ENCODE measurements at places on chromosomes 3 and 15. TPM values are rescaled to one million over a fixed set of nuclear protein-coding genes. Genes with fewer than 3 reads are reported as not detected.
A peak's percentile ranks its signal among the peaks of the same experiment; 100 is the strongest.

- DNase-seq, result no peak
These were observed 9.9 kb downstream of the ITPR1 start for GRCh38 chr3:4503050-4503449.

DNA sequence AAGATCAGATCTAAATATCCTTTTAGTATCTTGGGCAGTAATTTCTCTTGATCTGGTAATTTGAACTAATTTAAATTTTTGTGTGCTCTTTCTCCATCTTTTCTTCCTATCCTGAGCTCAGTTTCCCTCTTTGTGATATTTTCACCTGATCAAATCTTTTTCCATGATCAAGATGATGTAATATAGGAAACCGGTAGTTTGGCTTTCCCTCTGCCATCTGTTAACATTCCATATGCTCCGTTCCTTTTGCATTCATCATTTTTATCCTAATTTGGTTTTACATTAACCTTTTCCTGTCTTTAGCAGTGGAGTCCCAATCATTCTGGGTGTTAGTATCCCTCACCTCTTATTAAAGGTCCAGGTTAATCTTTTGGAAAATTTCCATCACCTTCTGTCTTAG, 5.9 kb upstream of the ABHD6 start:
- no peak for DNase-seq

Gene MME
- total RNA-seq, result 1.5 TPM

- peak; percentile 94 for DNase-seq
These were observed 198.3 kb downstream of the ADAMTS9 start for GRCh38 chr3:64489361-64490044.

GRCh38 chr3:99909714-99910495, 92.2 kb downstream of the CMSS1 start:
- DNase-seq, result no peak

Gene MLF1
- total RNA-seq, result 25.4 TPM

DNA sequence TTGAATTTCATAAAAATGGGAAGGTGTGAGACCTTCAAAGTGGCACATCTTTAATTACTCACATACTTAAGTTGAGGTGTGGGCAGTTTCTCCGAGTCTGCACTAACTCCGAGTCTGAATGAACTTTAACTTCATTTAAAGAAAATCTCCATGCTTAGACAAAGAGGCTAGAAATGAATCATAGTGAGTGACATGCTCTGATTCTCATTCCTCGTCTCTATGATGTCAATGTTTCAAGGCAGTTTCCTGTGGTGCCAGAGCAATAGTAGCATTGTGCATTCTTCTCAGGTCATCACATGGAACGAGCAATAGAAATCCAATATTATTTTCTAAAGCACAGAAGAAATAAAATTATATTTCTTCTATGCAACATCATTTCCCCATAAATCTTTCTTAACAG, 224.8 kb downstream of the KCNMB2 start:
- no peak for DNase-seq

- peak; percentile 66 for DNase-seq
These were observed 60.5 kb downstream of the IGF2BP2 start for GRCh38 chr3:185764163-185764979.

GRCh38 chr3:48142316-48142870, 45.8 kb downstream of the CDC25A start:
- no peak for DNase-seq

- DNase-seq, result peak; percentile 41
These were observed 629.6 kb downstream of the PYDC2 start for GRCh38 chr3:192090586-192090985.

Gene PEX5L
- total RNA-seq, result 0.90 TPM

Gene CMTM6
- total RNA-seq, result 70.2 TPM

Gene HDGFL3
- total RNA-seq, result 92.0 TPM

GRCh38 chr3:137121704-137122314, 164.0 kb downstream of the IL20RB start:
- DNase-seq, result peak; percentile 70

- no peak for DNase-seq
These were observed 75.1 kb upstream of the OSBPL11 start for GRCh38 chr3:125670352-125670751.

GRCh38 chr15:99556011-99556410, 9.8 kb upstream of the MEF2A start:
- DNase-seq, result no peak

DNA sequence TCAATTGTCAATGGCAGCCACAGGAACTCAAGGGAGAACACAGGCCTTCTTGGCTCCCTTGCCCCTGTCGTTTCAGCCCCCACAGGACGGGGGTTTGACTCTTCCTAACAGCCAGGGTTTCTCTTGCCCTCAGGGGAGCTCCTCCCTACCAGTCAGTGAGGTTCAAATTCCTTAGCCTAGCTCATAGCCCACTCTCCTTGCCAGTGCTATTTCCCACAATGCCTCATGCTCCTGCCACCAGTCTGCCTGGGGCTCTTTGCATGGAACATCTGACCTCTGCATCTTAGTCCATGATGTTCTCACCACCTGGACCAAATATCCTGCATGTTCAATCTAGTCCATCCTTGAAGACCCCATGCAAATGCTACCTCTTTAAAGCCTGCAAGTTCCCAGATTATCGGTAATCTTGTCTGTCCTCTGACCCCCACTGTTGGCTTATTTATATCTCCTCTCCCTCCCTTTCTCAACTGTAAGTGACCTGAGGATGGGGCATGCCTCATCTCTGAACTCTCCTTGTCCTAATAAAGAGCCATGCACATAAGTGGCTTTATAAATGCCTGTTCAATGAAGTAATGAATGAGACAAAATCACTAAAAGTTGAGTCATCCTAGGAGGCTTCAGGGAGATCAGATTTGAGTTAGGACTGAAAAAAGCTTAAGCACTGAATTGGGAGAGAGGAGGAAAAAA, 78.0 kb downstream of the MYO1E start:
- DNase-seq, result no peak

DNA sequence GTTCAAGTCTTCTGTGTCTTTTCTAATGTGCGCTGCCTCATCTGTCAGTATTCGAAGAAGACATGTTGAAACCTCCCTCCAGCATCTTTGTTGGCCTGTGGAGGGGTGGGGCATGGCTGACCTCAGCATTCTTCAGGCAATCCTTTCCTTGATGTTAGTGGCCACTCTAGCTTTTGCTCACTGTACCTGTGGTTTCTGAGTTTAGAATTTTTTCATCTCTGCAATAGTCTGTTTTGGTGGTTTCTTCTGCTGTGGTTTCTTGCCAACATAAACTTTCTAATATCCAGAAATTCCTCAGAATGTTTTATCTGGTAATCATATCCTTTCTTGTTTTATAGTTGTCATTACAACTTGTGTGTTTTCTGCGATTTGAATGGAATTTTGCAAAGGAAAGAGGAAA, 251.3 kb upstream of the NR2E3 start:
- DNase-seq, result no peak

- DNase-seq, result peak; percentile 74
These were observed 45.6 kb downstream of the DNASE1L3 start for GRCh38 chr3:58164906-58165821.

GRCh38 chr3:139640456-139640855, 37.3 kb downstream of the NMNAT3 start:
- DNase-seq, result no peak

- no peak for DNase-seq
These were observed 31.6 kb downstream of the CACNA1D start for GRCh38 chr3:53525765-53526703.

Gene SUMF1
- 15.8 TPM for total RNA-seq

Gene CSPG4
- 0.37 TPM for total RNA-seq

Gene MB21D2
- total RNA-seq, result 15.1 TPM

DNA sequence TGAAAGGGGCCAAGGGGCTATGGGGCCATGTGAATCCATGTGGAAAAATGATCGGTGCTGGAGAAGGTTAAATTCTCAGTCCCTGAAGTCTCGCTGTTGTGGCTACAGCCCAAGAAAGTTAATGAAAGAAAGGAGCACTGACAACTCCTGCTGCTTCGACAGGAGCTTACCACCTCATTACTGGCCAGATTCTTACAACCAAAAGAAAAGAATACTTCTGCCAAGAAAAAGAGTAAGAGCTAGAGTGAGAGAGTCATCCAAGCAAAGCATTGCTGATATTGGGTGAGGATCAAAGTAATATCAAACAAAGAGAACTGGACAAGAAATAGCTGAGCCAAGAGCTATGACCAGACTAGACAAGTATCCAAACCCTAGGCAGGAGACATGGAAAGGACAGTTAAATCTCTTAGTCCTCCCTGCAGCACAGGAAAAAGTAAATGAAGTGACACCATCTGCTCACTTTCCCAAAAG, 348.4 kb upstream of the PLSCR5 start:
- DNase-seq, result peak; percentile 57

Gene EPHA3
- total RNA-seq, result 0.36 TPM

- no peak for DNase-seq
These were observed 14.7 kb upstream of the SST start for GRCh38 chr3:187684880-187685279.

DNA sequence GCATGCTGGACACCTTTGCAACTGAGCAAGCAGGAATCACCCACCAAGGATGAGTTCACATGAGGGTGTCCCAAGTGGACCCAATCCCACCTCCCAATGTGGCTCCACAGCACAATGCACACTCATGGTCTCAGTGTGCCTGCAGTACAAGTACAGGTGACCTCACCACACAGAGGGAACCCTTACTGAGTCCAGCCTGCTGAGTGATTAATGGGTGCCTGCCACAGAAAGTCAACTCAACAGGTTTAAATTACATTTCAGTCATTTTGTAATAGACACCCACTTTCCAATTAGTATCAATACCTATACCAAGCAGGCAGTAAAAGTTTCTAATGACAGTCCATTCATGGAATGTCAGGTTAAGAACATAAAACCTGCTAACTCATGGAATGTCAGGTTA, 59.5 kb downstream of the HERC2 start:
- DNase-seq, result no peak

Gene GUCA1C
- not detected for total RNA-seq

DNA sequence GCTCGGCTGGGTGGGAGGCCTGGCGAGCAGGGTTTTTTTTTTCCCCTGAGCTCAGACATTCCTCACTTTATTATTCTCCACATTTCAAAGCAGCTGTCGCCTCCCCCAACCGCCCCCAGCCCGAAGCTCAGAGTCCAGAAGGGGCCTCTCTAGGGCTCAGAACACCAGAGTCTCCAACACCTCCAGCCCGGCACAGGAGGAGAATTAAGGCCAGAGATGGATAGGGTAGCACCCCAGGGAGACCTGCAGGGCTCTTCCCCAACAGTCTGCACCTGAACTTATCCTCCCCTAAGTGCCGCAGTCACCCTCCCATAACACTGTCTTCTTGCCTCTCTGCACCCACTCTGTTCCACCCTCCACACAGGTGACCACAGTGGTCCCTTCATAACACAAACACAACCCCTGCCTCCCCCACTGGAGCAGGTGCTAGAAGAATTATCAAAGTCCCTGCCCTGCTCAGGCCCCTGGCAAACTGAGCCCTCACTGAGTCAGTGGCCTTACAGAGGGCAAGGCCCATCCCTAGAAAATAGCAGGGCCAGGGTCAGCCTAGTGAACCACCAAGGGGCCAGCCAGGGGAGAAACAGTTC, 14.1 kb downstream of the MYL3 start:
- peak; percentile 45 for DNase-seq

DNA sequence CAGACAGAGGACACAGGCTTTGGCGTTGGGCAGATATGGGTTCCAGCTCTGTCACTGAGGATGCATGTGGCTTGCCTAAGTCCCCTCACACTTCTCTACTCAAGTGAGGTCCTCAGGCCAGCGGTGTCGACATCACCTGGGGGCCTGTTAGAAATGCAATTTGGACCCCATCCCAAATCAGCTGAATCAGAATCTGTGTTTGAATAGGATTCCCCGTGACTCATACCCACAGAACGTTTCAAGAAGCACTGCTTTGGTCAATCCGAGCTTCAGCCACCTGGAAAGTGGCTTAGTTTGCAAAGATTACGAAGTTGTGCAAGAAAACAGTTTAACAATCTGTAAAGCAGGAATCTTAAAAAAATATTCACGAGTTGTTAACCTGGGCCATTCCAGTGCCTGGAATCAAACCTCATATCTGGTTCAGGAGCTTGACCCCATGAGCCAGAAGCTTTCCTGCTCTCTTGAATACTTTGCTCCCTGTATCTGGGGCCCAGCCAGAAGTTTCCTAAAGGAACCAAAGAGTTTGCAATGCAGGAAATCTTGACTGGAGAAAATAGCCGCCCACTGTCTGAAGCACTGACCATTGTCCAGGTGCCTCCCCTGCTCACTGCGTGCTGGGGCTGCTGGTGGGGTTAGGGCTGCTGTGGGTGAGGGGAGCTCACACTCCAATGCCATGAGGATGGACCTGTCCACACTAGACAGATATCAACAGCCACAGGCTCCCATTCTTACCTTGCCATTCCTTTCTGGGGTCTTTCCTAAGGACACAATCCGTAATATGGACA, 208.5 kb upstream of the LINGO1 start:
- no peak for DNase-seq

DNA sequence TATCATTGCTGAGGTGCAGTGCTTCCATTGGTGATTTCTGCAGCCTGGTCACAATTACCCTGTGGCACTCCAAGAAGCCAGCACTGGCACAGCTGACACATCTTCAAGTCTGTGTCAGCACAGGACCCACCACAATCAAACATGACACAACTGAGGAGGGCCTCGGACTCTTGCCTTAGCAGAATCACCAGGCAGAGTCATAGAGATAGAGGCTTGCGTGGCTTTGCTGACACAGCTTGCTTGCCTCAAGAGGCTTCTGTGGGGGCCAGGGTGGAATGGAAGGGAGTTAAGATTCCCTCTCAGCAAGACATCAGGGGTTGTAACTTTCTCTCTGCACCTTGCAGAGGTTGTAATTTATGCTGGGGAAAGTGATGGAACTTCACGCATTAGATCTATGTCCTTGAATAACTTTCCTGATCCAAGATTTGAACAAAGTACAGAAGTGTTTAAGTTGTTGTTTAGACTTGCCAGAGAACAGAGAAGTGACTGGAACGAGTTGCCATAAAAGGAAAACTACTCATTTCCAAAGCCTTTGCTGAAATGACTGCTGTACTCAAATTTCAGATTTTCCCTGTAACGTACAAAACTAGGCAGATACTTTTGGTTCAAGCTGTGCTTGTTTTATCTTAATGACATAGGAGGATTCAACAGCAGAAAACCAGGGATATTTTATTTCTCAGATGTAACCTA, 170.7 kb downstream of the DIPK2A start:
- DNase-seq, result no peak

Gene WDR73
- 37.4 TPM for total RNA-seq

DNA sequence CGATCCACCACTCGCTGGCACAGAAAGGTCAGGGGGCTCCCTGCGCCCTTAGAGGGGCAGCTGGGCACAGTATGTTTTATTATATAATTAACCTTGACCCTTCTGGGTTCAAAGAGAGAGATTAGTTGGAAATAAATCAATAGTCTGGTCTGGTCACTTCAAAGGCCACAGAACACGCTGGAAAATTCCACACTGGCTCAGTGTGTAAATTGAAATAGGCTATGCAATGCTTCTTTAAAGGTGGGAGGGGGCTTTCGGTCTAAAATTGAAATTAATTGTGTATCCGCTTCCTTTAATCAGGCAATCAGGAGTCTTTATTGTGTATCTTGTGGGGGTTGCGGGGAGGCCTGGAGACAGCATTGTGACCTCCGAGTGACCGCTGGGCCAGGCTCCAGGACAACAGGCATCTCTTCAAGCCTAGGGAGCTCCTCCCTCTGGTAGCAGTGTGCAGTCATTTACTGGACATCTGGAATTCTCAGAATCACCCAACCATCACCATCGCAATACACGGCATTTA, 8.0 kb downstream of the RNU5B-1 start:
- no peak for DNase-seq
